Upper lobe of right lung (tissue), 1 donor: ENCODE measurements at places on chromosomes 16 and 17. TPM values are rescaled to one million over a fixed set of nuclear protein-coding genes. Genes with fewer than 3 reads are reported as not detected.

The SPATA22 gene
- 0.75 TPM for total RNA-seq

DNA sequence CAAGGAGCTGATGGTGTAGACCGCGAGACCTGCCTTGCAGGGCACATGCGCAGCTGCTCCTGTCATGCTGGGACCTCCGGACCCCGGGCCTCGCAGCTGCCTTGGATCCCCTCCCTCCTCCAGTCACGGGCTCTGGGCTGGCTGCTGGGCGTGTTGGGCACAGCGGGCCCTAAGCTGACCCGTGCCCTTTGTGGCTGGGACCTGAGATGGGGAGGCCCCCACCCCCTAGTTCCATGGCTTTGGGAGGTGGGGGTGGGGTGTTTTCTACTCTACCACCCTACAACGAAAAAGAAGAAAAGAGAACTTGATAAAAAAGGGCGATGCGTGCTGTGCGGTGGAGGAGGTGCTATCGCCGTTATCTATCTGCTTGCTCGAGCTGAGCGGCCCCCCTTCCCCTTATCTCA, 14.5 kb downstream of the ZFPM1 start:
- H3K27me3 ChIP-seq, result no peaks in the 10 kb centered on the region
- no peak for DNase-seq
- no peaks in the 10 kb centered on the region for H3K4me1 ChIP-seq

The KCNH6 gene
- total RNA-seq, result not detected

DNA sequence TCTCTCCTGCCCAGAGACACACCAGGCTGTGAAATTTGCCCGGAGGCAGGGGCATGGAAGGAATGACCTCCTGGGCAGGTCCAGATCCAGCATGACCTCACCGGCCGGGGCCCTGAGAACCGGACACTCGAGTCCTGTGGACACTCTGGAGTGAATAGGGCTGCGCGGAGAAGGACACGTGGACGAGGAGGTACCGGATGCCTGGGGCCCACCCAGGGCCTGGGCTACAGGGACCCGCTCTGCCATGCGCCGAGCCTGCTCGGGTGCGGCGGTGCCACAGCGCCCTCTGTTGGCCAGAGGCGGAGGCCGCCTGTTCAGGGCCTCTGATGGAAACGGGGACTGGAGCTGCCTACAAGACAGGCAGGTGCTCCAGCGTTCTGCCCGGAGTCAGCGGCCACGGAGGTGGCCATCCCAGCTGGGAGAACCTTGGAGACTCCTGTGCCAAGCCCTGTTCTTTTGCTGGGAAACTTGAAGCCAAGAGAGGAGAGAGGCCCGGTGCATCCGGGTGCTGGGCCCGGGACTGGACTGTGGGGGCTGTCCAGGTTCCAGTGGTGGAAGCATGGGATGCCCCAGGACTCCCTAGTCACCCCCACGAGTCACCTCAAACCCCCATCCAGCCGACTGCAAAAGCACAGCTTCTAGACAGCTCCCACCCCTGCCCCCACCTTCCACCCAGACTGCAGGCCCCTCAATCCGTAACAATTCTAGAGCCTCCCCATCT, 19.3 kb upstream of the NXPH3 start:
- no peak overlapping the region for H3K27ac ChIP-seq
- H3K4me3 ChIP-seq, result no peak overlapping the region
- peak; percentile 86 for DNase-seq
- no peaks in the 10 kb centered on the region for H3K36me3 ChIP-seq
- H3K4me1 ChIP-seq, result peaks cover 6% of the 10 kb centered on the region

The OMG gene
- total RNA-seq, result 10.3 TPM

GRCh38 chr16:20740901-20741521, 607 bp downstream of the THUMPD1 start:
- H3K27ac ChIP-seq, result peak overlapping the region; percentile 99
- H3K4me1 ChIP-seq, result peaks cover 27% of the 10 kb centered on the region
- H3K36me3 ChIP-seq, result peaks cover 30% of the 10 kb centered on the region
- peak overlapping the region; percentile 99 for H3K4me3 ChIP-seq

The TNFRSF17 gene
- 0.41 TPM for total RNA-seq

The CEP20 gene
- total RNA-seq, result 30.3 TPM

DNA sequence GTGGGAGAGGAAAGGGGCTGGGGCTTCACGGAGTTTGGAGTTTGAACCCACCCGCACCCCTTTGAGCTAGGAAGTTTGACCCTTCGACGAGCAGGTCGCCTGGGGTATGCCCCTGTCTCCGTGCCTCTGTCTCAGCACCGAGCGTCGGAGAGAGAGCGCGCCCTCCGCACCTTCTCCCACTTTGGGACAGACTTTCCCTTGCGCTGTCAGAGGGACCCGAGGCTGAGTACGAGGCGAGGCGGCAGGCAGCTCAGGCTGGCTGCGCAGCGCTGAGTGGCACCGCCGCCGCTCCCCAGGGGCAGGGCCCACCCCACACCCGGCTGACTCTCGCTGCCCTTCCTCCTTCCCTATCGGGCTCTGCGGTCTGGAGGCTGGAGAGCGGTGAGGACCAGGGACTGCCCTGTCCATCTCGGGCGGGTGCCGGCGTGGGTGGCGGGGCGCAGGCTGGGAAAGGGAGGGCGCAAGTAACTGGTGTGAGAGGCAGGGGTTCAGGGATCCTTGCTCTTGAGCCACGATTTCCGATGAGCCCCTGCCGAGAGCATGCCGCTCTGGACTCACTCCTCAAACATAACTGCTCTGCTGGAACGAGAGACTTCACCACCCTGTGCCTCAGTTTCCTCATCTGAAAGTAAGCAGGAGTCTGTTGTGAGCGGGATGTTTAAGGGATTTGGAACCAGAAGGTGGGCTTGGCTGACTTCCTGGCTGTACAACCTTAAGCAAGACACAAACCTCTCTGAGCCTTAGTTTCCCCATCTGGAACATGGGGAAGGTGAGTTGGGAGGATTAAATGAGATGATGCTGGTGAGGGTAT, 981 bp downstream of the BEAN1 start:
- H3K36me3 ChIP-seq, result no peaks in the 10 kb centered on the region
- H3K4me1 ChIP-seq, result peaks cover 16% of the 10 kb centered on the region
- no peak for DNase-seq

The PABPN1L gene
- total RNA-seq, result not detected

DNA sequence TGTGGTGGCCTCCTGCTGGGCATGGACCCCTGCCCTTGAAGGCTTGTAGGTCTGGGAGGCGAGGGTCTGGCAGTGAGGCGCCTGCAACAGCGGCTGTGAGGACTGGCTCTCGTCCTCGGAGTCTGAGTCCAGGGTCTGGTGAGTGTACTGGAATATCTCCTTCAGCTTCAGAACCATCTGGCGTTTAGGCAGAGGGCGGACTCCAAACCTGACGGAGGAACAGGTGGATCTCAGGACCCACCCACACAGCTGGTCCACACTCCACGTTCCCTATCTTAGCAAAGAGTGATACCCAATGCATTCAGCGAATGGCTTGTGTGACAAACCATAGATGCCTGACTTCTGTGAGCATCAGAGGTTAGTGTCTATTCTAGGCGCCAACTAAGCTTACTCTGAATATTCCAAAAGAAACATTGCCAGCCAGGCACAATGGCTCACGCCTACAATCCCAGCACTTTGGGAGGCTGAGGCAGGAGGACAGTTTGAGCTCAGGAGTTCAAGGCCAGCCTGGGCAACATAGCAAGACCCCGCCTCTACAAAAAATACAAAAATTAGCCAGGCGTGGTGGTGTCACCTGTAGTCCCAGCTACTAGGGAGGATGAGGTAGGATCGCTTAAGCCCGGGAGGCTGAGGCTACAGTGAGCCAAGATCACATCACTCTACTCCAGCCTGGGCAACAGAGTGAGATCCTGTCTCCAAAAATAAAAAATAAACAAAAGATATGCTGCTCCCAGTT, 6.3 kb upstream of the NLRC3 start:
- peaks cover 3% of the 10 kb centered on the region for H3K4me1 ChIP-seq
- no peak for DNase-seq
